ENCODE measurements at places on chromosomes 3 and 15. TPM values are rescaled to one million over a fixed set of nuclear protein-coding genes. Genes with fewer than 3 reads are reported as not detected.
A peak's percentile ranks its signal among the peaks of the same experiment; 100 is the strongest.

The IFRD2 gene
- 225 TPM for total RNA-seq

The CCR1 gene
- 92.2 TPM for total RNA-seq

The CCDC191 gene
- total RNA-seq: 3.0 TPM

The FAM3D gene
- not detected for total RNA-seq

The RTP3 gene
- total RNA-seq: not detected

- no peak overlapping the region for H3K27ac ChIP-seq
- no peak overlapping the region for H3K4me3 ChIP-seq
- DNase-seq: no peak
- H3K36me3 ChIP-seq: no peaks in the 10 kb centered on the region
- H3K27me3 ChIP-seq: peaks cover 50% of the 10 kb centered on the region
These were observed 2.3 kb downstream of the TPM1 start for GRCh38 chr15:63044645-63045464.

GRCh38 chr15:63915209-63915872 is 81.6 kb upstream of the HERC1 start:
- peaks cover 12% of the 10 kb centered on the region for H3K4me1 ChIP-seq
- H3K4me3 ChIP-seq: no peak overlapping the region
- H3K27me3 ChIP-seq: no peaks in the 10 kb centered on the region
- no peak overlapping the region for H3K27ac ChIP-seq
- H3K36me3 ChIP-seq: no peaks in the 10 kb centered on the region
- no peak for DNase-seq

GRCh38 chr15:69595009-69595791 is 142.6 kb downstream of the RPLP1 start:
- H3K36me3 ChIP-seq: no peaks in the 10 kb centered on the region
- peak overlapping the region; percentile 12 for H3K27ac ChIP-seq
- no peak overlapping the region for H3K4me3 ChIP-seq

DNA sequence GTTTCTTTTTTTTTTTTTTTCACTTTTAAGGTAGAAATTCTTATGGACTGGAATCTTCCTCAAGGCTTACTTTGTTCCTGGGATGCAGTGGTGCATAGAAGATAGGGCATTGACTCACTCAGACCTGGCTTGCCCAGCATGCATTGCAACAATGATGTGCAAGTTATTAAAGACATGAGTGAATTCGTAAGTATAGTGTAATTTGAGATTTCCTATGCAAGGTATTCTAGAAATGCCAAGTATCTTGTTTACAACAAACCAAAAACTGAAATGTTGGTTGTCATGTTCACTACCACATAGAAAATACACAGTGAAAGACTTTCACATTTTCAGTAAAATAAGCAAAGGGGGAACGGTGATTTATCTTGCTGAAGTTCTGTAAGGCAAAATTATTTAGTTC is 56.5 kb upstream of the FNDC3B start:
- no peak overlapping the region for H3K4me3 ChIP-seq
- H3K4me1 ChIP-seq: peaks cover 44% of the 10 kb centered on the region
- H3K27me3 ChIP-seq: no peaks in the 10 kb centered on the region

- peaks cover 2% of the 10 kb centered on the region for H3K27me3 ChIP-seq
- H3K4me1 ChIP-seq: peaks cover 18% of the 10 kb centered on the region
- no peak for DNase-seq
- no peaks in the 10 kb centered on the region for H3K36me3 ChIP-seq
- H3K4me3 ChIP-seq: no peak overlapping the region
These were observed 101.4 kb upstream of the TRPM1 start for GRCh38 chr15:31202953-31203352.

All from natural killer cell treated with Interleukin-12 subunit alpha and Interleukin-12 subunit beta and Interleukin-15 and Interleukin-18, amount 100 ng/mL, for 72 hours (primary cell).